ENCODE measurements at places on chromosomes 12 and 14.

DNA sequence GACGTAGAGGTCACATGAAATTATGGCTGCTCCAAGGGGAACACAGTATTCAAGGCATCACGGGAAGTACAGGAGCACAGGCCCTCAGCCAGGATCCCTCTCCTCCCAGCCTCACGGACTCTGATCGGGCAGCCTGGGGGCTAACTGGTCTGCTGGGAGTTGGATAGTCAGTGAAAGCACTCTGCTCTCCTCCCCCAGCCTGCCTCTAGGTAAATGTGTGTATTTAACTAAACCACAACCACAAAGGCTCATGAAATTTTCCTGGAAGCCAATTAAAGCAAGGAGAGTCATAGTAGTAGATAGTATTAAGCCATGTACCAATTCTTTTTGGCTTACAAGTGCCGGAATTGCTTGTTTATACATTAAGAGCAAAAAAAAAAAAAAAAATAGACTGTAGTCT lies 254.3 kb downstream of the MSRB3 start:
- DNase-seq, result no peak

GRCh38 chr14:67241411-67242167 lies at the start of gene PALS1:
Gene PALS1 (plus strand): TSS chr14:67241435. CDS start chr14:67279171, 37,736 bp downstream.
- no peak for DNase-seq

GRCh38 chr14:34119107-34119858 lies 168.4 kb upstream of the EGLN3 start:
- no peak for DNase-seq

DNA sequence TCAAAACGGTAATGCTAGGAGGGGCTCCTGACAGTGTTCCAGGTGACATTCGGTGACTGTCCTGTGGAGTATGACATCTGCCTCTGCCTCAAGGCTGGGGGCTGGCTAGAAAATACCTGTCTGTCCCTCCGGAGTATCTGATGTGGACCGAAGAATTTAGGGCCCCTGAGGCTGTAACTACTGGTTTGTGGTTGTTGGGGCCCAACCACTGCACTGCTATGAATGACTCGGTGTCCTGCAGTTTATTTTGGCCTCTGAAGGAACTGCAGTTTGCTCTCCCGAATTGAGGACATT lies 198.9 kb upstream of the CAND1 start:
- no peak for DNase-seq

- no peak for DNase-seq
Measured at GRCh38 chr12:58541300-58541690, 379.0 kb downstream of the LRIG3 start.

- no peak for DNase-seq
Measured at GRCh38 chr12:46359667-46360280, 12.8 kb downstream of the SLC38A2 start.

DNA sequence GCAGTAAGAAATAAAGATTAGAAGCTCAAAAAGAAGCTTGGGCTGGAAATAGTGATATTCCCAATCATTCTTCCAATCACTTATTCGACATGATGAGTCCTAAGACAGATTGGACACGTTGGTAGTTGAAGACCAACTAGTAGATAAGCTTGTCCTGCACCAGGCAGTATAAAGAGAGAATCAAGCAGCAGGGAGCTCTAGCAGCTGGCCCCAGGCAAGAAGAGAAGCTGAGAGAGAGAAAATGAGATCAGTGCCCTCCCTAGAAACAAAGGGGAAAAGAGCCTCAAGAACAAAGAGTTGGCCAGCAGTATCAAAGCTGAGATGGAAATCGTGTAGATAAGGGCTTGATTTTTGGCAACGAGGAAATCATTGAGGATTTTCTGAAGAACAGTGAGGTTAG lies 20.6 kb downstream of the RASSF8 start:
- no peak for DNase-seq

DNA sequence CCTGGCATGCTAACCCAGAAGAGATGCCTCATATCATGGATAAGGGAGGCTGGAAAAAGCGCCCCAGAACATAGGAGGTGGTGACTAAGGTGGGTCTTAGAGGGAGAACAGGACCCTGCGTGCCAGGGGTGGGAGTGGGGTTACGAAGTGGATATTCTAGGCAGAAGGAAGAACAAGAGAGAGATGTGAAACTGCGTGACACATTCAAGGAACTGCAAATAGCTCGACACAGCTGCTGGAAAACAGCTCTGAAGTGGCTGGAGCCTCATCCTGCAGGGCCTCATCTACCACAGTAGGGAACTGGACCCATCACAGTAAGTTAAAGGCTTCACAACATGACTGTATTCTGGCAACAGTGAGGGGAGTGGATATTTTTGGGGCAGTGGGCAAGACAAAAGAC lies 61.1 kb downstream of the RNF34 start:
- no peak for DNase-seq

DNA sequence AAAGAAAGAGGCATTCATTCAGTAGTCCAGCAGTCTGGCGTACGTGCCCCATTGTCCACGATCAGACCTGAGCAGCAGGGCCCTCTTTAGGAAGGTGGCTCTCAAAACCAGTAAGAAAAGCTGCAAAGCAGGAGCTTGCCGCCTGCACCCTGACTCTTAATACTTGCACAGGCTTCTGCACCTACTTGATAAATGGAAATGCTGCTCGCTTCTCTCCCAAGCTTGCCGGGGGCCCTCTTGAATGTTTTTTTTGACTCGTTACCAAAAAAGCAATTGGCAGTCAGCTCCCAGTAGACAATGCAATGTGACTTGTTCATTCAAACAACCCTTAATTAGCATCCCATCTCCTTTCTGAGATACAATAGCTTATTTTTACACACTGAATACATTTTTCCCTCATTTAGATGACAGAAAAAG lies 27.2 kb upstream of the PTPRB start:
- DNase-seq, result no peak

DNA sequence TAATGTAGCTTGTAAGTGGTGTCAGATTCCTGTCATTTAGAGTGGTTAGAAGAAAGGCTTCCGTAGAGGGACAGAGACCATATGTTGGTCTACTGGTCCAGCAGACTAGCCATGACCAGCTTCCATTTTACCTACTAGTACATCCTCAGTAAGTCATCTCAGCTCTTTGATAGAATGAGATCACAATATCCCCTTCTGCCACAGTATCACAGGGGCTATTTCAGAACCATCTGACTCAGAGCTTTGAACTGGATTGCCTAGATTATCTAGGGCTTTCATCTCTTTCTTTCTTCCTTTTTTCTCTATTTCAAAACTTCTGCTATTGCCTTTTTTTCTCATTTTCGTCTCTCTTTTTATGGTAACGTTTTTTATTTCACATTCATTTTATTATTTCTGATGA lies 4.7 kb downstream of the ZDHHC17 start:
- no peak for DNase-seq

GRCh38 chr12:11808931-11809330 lies 159.5 kb downstream of the ETV6 start:
- no peak for DNase-seq

- DNase-seq, result no peak
Measured at GRCh38 chr14:95104911-95105310, 52.4 kb downstream of the DICER1 start.

DNA sequence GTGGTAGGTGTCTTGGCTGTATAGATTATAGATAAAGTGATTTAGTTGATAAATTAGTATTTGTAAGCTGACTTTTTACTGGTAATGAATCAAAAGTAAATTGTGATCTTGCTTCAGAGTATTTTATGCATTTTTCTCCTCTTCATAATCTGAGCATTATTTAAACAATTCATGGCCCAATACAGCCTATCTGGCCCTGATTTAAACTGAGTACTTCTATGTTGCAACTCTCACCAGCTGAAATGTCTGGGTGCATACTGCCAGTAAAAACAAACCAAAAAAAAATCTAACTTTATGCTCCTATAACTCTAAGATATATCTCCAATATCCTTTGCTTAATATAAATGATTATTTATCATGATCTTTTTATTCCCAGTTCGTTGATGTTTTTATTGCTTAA lies 86.6 kb downstream of the MIA2 start:
- no peak for DNase-seq

DNA sequence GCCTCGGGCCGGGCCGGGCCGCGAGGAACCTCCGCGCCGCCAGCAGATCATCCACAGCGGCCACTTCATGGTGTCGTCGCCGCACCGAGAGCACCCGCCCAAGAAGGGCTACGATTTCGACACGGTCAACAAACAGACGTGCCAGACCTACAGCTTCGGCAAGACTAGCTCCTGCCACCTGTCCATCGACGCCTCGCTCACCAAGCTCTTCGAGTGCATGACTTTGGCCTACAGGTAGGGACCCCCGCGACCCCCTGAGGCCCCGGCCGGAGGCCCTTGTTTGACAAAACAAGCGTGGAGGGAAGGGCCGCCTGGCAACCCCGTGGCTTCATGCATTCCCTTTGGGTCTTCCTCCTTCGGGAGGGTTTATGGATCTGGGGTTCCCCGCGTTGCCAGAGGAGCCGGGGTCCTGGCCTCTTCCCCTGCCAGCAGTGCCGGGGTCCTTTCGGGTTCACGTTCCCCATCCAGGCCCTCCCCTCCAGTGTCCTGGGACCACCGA lies 526 bp downstream of the MLXIP start:
- no peak for DNase-seq

Data from nephron progenitor cell (in vitro differentiated cells).